Mesothelial cell of epicardium (in vitro differentiated cells): ENCODE measurements at places on chromosomes 1 and 21. TPM values are rescaled to one million over a fixed set of nuclear protein-coding genes. Genes with fewer than 3 reads are reported as not detected.

DNA sequence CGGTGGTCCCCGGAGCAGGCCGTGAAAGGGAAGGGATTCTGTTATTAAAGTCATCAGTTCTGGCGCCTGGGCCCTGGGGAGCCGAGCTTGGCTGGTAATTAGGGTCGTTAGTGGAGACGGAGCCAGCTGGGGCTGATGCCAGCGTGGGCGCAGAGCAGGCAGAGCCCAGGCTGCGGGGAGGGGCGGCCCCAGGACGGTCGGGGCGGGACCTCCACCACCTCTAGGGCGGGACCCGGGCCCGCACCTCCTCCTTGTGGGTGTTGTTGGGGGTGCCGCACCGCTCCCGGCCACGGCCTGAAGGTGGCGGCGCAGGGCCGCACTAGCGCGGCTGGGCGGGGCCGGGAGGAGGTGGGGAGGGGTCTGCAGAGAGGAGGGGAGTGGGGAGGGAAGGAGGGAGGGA is 470.6 kb downstream of the PTPRU start:
- DNase-seq: no peak

Gene FALEC
- 1.2 to 1.9 TPM (median 1.7 TPM) in 3 replicates for total RNA-seq

DNA sequence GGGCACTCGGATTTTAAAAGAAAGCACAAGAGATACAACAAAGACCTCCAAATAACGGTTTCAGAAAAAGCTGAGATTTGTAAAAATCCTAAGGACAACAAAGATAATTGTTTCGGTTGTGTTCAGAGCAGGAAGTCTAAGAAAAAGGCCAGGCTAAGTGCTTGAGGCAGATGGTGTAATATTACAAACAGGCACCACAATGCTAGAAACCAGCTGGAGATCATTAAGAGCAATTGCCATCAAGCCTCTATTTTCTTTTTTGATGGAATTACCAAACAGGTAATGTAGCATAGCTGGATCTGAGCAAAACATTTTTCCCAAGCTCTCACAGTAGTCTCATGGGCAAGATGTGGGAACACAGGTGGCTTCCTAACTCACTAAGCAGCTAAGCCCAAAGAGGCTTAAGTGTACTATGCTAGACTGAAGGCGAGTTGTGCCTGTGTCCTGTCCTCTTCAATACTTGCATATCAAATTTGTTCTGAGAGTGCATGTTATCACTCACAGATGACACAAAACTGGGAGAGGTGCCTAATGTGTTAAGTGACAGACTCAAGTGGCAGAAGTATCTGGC is 161.6 kb downstream of the GLUL start:
- no peak for DNase-seq

Gene KIF14
- total RNA-seq: 5.1 to 5.7 TPM (median 5.5 TPM) in 3 replicates

Gene LRRC3
- total RNA-seq: 10.9 to 11.9 TPM (median 11.8 TPM) in 3 replicates

DNA sequence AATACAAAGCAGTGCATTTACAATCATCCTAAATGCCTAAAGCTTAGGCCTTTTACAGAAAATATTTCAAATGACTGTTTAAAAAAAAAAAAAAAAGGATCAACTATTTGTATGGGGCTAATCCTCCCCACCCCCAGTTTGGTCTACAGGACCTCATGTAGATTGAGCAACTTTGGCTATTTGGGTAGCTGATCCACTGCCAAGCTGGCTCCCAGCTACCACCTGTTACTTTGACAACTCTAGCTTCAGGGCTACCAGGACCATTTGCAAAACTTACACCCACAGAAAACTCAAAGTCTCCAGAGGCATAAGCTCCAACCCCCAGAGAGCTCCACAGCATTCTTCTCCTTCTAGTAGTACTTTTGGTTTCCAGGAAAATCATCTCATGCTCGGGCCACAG is 29.4 kb downstream of the JAK1 start:
- no peak for DNase-seq

GRCh38 chr21:42388740-42389448 is 7.0 kb downstream of the TMPRSS3 start:
- no peak for DNase-seq

DNA sequence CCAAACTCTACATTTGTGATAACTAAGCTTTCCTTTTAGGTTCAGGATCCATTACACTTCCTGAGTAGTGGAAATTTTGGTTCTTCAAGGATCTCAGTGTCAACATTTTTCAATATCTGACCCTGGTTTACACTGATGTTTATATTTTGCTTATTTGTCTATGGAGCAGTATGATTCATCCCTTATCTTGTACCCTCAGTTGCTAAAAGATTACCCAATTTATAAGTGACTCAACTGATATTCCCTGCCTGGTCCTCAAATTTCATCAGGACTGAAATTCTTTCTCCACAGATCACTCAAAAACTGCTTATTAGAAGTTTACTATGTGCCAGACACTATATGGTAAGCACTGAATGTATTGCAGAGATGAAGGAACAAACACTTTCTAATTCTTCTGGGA is 139.1 kb upstream of the CHRM3 start:
- DNase-seq: no peak

DNA sequence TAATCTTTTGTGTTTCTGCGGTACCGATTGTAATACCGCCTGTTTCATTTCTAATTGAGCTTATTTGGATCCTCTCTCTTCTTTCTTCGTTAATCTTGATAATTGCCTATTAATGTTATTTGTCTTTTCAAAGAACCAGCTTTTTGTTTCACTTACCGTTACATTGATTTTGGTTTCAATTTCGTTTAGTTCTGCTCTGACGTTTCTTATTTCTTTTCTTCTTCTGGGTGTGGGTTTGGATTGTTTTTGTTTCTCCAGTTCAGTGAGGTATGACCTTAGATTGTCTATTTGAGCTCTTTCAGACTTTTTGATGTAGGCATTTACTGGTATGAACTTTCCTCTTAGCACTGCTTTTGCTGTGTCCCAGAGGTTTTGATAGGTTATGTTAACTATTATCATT is 9.4 kb downstream of the OR2M2 start:
- DNase-seq: no peak

DNA sequence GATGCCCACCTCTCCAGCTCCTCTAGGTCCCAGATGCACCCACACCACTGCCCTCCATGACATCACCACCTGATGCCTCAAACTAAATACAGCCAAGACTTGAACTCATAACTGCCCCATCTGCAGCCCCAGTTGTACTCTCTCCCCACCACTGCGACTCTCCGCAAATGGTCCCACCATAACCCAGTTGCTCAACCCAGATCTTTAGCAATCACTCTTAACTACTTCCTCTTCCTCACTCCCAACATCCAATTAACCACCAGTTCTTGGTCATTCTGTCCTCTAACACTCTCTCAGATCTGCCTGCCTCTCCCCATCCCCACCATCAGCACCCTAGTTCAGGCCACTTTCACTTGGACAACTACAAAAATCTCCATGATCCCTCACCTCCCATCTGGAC is 36.8 kb upstream of the PLA2G2C start:
- DNase-seq: no peak

GRCh38 chr1:61035880-61036279 is 46.5 kb upstream of the NFIA start:
- DNase-seq: no peak

GRCh38 chr1:28801461-28801860 is 10.5 kb upstream of the OPRD1 start:
- DNase-seq: no peak

- DNase-seq: no peak
Measured at GRCh38 chr1:43666608-43667007, 16.7 kb downstream of the KDM4A start.

GRCh38 chr1:197029749-197030148 is 37.3 kb downstream of the F13B start:
- no peak for DNase-seq

Gene PGLYRP4
- 0.11 TPM in 1 of 3 replicates, not detected in the others for total RNA-seq

DNA sequence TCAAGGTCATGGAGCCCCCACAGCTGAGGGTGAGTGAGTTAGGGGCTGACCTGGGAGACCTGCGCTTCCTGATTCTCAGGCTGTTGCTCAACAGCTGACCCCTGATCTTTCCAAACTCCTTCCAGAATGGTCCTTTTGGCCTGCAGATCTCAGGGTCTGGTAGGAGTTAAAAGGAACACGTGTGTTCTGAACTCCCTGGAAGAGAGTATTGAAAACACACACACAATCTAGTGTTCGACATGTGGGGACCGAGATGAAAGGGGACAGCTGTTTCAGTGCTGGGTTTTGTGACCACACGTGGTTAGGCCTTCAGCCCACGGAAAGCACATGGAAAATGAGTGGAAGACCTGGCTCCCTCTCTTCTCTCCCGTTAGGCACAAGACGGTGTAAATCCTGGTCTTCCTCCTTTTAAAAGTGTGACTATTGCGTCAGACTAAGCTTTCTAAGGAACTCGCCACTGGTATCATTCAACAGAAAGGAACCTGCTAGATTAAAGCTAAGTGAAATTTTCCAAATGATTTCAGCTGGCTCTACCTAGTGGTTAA is 49.6 kb downstream of the RUNX1 start:
- no peak for DNase-seq

DNA sequence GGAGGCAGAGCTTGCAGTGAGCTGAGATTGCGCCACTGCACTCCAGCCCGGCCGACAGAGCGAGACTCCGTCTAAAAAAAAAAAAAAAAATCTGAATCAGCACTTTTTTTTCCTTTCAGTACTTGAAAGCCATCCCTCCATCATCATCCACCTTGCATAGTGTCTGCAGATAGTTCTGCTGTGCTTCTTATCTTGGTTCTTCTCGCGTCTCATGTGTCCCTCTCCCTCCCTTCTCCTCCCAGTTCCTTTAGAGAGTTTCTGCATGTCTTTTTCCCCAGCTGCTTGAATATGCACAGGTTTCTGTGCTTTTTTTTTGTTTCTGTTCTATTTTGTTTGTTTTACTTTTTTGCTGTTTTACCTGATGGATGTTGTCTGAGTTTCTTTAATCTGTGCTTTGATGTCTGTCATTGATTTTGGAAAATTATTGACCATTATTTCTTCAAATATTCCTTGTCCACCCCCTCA is 3.9 kb upstream of the COL18A1 start:
- DNase-seq: no peak

Gene BMP8A
- total RNA-seq: 0.27 TPM in 1 of 3 replicates, not detected in the others

Gene IARS2
- 57.0 to 60.4 TPM (median 58.4 TPM) in 3 replicates for total RNA-seq

DNA sequence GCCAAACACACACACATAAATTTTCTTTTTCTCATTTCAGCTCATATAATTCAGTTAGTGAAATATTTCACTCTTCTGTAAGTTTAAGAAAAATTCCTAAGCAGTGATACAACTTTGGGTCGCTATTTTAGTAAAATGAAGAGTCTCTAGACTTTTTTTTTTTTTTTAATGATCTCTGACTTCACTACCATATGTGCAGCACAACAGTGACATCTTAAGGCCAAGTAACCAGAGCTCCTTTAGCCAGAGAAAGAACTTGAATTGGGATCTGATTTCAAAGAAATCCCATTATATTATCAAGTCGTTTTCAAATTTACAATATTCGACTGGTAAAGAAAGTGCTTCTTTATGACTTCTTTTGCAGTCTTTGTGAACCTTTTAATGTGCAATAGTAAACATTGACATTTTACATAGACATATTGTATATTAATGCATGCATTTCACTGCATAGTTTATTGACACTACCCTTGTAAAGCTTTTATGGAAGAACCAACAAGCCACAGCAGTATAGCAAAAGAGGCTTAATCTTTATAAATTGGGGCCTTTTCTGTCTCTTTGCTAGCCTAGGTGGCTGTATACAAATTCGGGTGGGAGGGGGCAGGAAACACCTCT is 62.2 kb downstream of the LRRC40 start:
- DNase-seq: no peak

GRCh38 chr21:46018615-46019014 is 37.0 kb downstream of the COL6A1 start:
- DNase-seq: no peak

GRCh38 chr1:201933840-201934430 is 12.4 kb downstream of the LMOD1 start:
- no peak for DNase-seq

DNA sequence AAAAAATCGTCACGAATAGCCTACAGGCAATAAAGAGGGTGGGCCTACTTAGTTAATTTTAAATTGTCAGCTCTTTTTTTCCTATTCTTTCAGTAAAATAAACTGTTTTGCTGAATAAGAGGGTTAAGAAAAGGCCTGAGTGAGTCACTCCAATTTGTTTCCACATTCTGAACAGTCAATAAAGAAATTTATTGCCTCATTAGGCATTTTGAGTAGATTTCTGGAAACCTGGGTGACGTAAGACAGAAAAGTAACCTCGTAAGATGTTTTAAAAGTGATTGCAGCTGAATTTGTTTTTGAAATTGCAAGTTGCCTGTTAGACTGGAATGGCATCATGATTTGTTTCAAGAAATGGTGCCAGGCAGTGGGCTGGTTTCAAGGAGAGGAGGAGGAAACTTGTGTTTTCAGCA is 439.3 kb downstream of the USP25 start:
- DNase-seq: no peak

DNA sequence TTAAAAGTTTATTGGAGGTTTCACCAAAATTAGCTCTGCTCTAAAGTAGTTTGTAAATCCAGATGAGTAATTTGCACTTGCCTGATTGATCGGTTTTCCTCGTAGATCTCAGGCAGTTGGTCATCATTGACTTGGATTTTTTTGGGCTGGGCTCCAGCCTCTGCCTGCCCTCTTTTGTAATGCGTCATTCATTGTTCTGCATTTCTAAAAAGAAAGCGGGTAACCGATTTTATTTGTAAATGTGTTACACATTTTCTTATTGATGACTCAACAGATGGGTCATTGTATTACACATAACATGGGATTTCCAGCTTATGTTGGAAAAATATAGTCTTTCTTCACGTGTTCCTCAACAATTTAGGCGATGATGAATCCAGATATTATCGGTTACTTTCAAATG is 5.5 kb downstream of the ETS2 start:
- DNase-seq: no peak

DNA sequence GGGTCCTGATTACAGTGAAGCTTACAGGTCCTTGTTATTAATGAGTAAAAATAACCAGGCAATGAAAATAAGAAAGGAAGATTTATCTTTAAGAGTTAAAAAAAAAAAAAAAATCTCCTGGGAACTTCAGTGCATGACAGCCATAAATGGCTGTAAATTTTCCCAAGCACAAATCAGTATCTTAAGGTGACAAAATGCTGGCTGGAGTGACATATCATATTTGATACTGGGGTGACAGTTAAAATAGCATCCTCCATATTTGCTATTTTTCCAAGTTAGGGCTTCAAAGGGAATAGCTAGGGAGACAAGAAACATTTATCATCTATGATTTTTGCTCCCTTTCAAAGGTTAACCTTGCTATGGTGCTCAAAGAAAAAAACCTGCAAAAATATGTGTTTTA is 226.6 kb downstream of the PRDM2 start:
- no peak for DNase-seq

Gene HUNK
- 58.8 to 61.4 TPM (median 60.6 TPM) in 3 replicates for total RNA-seq
